ENCODE measurements at places on chromosomes 1 and 21.

DNA sequence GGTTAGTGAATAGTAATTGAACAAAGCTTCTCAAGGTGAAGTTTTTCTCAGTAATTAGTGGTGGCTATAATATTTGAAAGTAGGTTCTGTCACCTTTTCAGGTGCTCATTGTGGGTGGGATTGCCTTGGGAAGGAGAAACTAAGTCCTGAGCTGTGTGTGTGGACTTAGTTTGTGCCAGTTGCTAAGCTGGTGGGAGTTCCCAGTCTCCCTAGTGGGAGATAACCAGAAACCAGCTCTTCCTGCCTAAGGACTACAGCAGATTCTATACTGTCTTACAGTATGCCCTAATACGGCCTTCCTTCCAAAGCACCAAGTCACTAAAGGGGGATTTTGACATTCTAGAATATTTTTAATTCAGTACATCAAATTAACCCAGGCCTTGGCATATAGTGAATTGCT, 94.3 kb downstream of the PTBP2 start:
- no peak for DNase-seq

GRCh38 chr1:67588178-67588855, 96.7 kb upstream of the GADD45A start:
- DNase-seq: no peak

DNA sequence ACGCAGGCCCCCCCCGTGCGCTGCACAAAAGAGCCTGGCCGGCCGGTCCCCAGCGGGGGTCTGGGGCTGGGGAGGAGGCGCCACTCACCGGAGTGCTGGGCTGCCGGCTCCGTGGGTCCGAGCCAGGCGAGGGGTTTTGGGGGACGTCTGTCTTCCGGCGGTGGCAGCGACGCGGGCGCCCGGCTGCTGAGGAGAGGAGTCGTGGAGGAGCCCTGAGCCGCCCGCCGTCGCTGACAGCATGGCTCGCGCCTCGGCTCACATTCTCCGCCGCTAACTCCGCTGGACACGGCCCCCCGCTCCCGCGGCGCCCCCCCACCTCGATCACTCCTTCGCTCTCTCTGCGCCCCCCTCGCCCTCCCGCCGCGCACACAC, 649 bp downstream of the AHDC1 start:
- DNase-seq: no peak

DNA sequence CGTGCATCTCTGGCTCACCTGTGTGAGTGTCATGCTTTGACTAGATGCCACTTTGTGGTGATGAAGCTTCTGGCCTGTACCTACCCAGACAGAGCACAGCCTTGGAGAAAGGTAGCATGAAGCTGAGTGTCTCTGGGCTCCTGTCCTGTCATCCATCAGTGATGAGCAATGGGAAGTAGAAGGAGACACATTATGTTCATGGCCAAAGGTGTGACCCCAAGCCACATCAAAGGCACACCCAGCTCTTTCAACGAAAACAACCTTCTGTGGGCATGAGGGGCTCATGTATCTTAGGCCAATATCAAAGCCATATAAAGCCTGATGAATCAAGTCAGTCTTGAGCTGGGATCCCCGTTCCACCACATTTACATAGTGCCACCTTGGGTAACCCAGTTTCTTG, 1.0 kb upstream of the CLIC6 start:
- no peak for DNase-seq

DNA sequence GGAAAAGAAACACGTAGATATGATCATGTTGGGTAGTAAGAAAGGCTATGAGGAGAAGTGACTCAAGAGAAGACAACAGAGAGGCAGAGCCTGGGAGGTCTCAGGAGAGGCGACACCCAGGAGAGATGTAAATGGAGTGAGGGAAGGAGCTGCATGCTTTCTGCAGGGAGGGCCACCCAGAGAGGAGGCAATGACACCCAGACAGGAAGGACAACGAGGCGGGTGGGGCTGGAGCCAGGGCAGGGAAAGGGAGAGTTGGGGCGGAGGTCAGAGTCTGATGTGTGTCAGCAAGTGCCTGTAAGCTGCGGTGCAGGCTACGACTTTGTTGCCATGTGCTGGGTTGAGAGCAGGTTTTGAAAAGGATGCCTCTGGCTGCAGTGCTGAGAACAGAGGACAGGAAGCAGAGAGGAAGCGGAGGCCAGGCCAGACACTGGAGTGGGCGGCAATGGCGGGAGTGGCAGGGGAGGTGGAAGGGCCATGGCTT, 31.3 kb downstream of the SLC1A7 start:
- DNase-seq: no peak

GRCh38 chr1:63108206-63108605, 214.2 kb upstream of the FOXD3 start:
- no peak for DNase-seq

- no peak for DNase-seq
Measured at GRCh38 chr1:156268336-156268735, 14.3 kb downstream of the SMG5 start.
